ENCODE measurements at places on chromosomes 6 and 20.

- no peak for DNase-seq
These were observed 438.1 kb downstream of the BCKDHB start for GRCh38 chr6:80544555-80544954.

DNA sequence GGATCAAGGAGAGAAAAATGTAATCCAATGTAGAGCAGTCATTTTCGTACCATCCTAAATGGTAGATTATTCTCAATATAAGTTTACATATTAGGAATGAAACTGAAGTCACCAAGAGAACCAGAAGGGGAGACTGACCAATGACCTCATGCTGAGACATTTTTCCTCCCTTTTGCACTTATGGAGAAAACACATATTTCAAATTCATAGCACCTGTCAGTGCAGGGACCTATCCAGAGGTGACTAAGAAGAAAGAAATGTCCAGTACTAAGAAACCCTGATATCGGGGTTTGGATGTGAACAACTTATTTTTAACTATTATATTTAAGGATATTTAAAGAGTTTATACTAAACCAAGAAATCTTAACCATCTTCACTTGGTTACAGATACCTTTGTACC lies 16.6 kb upstream of the LYRM2 start:
- no peak for DNase-seq

- DNase-seq, result no peak
These were observed 281.9 kb downstream of the UBE3D start for GRCh38 chr6:82783587-82784236.

GRCh38 chr6:139256087-139256486 lies 35.7 kb downstream of the TXLNB start:
- DNase-seq, result no peak

GRCh38 chr6:7758456-7758855 lies 32.6 kb downstream of the BMP6 start:
- no peak for DNase-seq

- no peak for DNase-seq
These were observed 68.6 kb upstream of the FBXL4 start for GRCh38 chr6:99016355-99016754.

DNA sequence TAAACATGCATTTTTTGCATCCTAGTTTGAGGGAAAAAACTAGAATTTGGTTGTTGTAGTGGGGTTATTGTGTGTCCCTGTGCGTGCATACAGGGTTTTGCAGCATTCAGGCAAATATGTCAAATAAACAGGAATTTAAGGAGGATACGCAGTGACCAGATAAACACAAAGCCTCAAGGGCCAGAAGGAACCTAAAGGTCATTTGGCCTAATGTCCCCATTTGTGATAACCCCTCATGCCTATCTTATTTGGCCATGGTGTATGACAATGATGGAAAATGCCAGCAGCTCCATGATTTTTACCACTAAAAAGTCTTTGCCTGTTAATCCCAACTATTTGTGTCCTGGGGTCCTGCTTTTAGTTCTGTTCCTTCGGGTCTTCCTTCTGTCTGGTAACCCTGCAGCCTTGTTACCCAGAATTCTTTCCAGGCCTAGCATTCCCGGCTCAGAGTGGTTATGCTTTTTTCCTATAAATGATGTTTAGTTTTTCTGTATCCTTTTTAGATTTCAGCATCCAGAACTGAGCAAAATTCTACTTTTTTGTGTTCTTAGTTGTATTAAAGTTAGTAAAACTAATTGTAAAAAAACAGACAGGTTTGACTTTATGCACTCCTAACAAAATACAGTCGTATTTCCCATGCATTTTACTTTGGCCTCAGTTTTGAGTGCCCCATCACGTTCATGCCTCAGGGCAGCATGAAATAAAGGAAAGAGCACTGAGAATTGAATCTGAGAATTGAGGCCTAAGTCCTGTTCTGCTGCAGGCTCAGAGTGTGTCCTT lies 4.4 kb downstream of the STX16 start:
- DNase-seq, result no peak

GRCh38 chr6:93784794-93785693 lies 365.7 kb upstream of the EPHA7 start:
- DNase-seq, result no peak

DNA sequence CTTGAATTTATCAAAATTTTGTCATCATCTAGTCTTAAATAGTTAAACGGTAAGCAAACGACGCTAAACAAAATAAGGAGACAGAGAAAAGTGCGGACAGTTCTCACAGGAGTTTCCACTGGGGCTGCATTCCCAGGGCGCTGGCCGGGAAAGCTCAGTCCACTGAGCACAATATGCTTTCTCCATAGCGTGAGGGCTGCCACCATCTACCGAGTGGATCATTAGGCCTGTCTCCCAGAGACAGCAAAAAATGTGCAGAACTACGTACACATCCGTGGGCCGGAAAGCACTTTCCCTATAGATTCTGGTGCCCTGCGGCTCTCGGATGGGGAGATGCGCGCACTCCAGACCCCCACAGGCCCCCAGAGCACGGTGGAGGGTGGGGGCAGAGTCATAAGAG lies 84.9 kb downstream of the THBS2 start:
- no peak for DNase-seq

DNA sequence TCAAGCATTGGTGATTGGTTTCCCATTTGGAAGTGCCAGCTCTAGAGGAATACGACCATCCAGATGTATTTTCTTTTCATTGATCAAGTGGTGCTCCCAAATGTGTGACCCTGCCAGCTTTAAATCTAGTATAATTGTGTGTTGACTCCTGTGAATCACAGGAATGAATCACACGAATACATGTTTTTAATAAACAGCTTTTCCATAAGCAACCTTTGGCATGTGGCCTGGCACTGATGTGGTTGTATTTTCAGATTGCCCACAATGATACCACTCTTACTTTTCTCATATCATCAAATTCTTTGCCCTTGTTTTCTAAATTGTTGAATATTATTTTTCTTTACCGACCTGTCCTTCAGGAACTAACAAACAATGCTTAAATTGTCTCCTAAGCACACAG lies 367 bp downstream of the GSTA3 start:
- no peak for DNase-seq

DNA sequence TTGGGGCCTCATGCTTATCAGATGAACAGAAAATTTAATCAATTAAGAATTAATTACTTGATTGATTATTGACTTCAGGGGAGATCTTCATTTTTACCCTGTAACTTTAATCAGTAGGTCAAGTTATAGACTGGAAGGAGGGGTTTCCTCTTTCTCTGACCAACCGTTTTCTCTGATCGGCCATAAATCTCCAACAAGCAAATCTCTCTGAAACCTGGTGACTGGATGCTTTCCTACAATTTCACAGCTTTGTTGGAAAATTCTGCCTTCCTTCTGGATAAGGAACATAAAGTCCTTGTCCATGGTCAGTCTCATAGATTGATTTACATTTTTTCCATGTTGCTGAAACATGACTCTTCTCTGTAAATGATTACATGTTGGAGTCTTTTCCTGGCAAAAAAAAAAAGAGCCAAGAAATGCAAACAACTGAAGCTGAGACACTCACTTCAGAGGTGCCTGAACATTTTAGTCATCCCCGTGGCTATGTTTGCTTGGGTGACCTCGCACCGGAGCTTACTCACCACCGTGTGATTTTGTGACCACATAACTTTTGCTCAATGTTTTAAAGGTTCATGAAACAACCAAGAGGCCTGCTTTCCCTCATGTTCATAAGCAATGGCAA lies 31.0 kb downstream of the IRF4 start:
- peak; percentile 75 for DNase-seq

DNA sequence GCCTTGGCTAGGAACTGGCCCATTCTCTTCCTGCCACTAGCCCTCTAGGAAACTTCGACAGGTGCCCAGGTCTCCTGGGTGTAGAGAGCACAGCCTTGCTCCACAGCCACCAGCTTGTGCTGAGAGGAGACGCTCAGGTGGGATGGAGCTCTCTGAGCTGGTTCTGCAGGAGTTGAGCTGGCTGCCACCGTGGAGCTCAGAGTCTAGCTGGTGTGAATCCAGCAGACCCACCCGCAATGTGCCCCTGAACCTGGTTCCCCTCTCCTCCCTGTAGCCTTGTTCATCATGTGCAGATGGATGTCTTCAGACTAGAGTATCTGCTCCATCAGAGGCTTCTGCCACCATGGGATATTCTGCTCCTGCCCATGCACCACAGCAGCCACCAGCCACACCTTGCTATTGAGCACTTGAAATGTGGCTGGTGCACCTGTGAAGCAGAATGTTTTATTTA lies 222.5 kb downstream of the SYNDIG1 start:
- DNase-seq, result no peak

DNA sequence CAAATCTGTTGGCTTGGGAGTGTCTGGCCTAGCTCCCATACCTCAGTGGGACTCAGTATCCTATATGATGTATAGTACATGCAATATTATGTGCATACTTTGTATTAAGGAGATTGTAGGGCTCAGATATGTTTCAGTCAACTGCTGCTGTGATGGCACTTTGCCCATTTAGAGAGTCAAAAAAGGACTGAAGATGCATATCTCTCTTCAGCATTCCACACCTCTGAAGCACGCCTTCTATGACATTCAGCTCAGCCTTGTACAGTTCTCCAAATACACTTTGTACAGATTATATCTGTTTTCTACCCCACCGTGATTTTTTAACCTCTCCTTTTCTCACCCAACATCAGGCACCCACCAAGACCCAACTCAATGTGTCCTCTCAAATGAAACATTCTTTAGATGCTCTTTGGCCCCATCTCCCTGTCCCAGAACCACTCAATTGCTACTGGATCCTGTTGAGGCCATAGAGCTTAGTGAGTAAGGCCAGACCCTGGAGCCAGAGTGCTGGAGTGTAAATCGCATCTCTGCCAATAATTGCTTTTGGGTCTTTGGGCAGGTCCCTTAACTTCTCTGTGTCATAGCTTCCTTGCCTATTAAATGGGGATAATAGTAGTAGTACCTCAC lies 15.6 kb downstream of the ENPP1 start:
- no peak for DNase-seq

DNA sequence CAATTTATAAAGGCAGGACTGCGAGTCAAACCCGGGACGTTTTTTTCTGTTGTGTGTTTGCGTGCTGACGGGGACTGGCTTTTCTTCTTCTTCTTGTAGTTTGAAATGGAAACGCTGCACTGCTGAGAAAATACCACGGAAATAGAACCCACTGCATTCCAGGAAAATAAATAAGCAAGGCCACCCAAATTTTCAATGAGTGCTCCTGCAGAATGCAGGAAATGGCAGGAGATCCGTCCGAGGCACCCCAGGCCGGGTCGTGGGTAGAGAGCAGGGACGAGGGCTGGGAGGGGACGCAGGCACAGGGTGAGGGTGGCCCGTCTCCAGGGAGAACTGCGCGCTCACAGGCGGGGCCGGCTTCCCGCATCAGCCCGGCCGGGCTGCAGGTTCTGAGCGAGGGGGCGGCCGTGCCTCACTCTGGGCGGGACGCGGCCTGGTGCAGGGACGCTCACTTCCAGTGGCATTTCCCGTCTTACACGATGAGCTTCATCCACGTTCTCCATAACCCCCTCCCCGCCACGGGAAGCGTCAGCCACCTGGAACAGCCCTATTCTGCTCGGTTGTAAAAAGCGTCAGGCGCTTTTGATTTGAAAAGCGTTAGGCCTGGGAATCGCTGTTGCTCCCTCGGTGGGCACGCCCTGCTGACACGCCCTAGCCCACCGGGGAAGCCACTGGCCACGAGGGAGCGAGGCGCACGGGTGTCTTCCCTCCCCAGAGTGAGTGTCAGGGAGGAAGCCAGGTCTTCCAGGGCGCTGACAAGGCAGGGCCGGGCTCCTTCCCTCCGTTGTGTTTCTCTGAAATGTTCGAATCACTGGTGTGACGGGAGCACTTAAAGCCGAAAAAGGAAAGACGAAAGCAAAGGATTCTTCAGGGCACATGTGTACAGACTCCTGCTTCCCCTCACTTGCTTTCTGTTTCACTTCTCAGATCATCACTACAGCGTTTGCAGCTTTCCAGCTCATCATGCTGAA lies 17.9 kb upstream of the EXOC2 start:
- peak; percentile 60 for DNase-seq

DNA sequence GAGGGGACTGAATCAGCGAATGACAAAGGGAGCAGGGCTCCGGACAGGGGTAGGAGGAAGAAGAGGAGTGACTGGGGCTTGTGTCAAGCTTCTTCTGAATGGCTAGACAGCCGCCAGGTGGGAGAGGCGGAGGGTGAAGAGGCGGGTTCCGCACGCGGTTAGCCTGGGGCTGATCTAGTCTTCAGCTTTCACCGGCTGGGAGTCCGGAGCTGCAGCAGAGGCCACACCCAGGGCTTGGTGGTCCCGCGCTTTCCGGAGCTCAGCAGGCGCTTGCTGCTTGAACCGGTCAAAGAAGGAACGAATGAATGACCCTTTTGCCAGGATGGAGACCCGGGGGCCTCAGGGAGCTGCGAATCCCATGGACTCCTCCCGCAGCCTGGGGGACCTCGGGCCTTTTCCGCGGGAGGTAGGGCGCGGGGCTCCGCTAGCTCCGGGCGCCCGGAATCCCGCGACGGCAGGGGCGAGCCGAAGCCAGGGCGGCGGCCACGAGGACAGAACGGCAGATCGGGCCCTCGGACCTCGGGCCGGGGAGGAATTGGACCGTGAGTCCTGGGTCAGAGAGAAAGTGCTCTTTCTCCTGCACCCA lies at the start of gene C6orf141:
TSS of gene C6orf141 (plus strand) at position 177 of the 586 bp plus-strand sequence. CDS start at position 302, 125 bp downstream.
- DNase-seq, result peak; percentile 50

GRCh38 chr6:354631-355280 lies 36.8 kb upstream of the IRF4 start:
- DNase-seq, result no peak

GRCh38 chr6:163825033-163825432 lies 410.5 kb downstream of the QKI start:
- DNase-seq, result no peak

DNA sequence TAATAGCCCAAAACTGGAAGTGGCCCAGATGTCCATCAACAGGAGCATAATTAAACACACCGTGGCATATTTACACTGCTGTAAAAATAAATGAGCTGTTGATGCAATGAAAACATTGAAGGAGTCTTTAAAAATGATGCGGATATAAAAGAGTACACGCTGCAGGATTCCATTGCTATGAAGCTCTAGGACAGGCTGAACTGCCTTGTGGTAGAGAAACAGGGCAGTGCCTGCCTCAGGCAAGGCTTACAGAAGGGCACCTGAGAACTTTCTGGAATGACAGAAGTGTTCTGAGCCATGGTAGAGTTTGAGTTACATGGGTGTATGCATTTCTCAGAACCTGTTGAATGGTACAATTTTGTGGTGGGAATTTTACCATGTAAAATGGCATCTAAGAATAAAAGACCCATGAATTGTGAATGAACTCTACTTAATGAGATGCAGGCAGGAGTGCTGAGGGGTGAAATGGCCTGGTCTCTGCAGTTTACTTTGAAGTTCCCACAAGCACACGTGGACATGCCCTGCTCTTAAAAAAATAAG lies 45.3 kb upstream of the RIN2 start:
- no peak for DNase-seq

DNA sequence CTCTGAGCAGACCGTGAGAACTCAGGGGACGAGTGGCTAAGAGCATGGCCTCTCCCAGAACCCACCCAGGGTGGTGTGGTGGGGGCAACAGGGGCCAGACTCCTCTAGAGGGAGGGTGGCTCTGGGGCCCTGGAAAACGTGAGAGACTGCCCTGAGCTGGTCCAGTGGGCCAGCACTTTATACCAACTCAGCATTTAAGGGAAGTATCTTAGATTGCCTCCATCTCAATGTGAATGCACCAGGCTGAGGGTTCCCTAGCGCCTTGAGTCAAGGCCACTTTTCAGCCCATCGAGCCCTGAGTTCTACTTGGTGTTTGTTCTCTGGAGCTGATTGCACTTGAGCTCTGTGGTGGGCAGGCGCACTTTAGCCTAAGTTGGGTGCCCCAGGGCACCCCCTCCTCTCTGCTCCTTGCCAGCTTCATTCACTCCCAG lies 42.0 kb upstream of the IRF4 start:
- DNase-seq, result no peak
